Frontal cortex (tissue), 4 donors: ENCODE measurements at places on chromosomes 4 and X. TPM values are rescaled to one million over a fixed set of nuclear protein-coding genes. Genes with fewer than 3 reads are reported as not detected.

Gene DCLK2
- 75.4 TPM for total RNA-seq

Gene ADH1C
- not detected for total RNA-seq

Gene TEX13D
- not detected for total RNA-seq

Gene SPACA5
- total RNA-seq = not detected

Gene SSX2
- not detected for total RNA-seq

Gene XAGE1B
- total RNA-seq = not detected

Gene FAM184B
- 5.3 TPM for total RNA-seq

Gene SPARCL1
- total RNA-seq = 48.9 TPM

Gene ETDB
- total RNA-seq = not detected

Gene TLR3
- total RNA-seq = 0.41 TPM

Gene CXCL11
- not detected for total RNA-seq
